ENCODE measurements at places on chromosomes 4 and X.

- DNase-seq, result no peak
These were observed 49.6 kb downstream of the KLF8 start for GRCh38 chrX:56281789-56282188.

DNA sequence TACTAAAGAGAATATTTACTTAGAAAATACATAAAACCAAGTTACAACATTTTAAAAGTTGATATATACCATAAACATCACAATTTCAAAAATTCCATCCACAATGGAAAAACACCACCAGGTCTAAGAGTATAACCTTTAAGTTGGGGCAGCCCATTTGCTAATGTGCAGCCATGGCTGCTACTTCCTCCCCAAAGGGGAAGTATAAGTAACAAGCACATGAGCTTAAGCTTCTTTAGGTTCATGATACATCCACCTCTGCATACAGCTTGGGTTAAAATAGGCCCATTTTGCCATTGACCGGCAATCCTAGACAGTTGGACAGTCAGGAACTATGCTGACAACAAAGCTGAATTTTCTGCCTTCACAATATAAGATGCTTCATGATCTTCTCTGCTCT is 16.6 kb upstream of the GASK1B start:
- DNase-seq, result no peak

GRCh38 chrX:15718283-15718970 is 19.6 kb upstream of the CA5B start:
- no peak for DNase-seq

DNA sequence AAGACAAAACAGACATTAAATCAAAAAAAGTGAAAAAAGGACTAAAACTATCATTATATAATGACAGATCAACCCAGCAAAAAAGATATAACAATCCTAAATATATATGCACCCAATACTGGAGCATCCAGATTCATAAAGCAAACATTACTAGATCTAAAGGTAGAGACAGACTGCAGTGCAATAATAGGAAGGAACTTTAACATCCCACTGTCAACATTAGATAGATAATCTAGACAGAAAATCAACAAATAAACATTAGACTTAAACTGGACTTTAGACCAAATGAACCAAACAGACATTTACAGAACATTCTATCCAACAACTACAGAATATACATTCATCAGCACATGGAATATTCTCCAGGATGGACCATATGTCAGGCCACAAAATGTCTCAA is 29.5 kb upstream of the RAB39B start:
- DNase-seq, result no peak

DNA sequence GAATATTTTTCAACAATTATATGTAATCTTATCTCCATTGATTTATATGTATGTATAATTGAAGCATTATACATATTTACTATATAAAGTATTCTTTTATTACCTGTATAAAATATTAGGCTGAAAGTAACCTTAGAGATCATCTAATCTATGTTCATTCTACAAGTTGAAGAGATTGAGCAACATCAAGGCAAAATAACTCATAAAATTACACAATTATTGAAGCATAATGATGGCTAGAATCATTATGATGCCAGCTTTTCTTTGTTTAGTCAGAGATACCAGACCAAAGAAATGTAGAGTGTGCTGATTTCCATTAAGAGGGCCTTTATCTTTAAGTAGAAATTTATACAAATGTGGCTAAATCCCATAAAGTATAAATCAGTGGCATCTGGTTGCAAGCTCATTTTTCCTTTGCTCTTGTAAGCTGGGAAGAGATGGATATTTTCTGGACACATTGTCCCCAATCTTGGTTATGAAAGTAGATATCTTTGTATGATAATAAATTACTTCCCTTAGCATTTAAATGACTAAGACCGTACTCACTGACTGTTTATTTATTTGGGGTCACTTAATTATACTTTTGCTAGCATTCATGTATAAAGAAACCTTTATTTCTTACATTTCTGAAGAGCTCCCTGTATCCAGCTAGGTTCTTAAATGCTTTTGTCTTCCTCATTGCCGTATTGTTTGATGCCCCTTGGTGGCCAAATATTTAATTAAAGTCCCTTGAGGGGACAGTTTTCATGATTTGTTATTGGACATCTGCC is 339.8 kb downstream of the PCDH7 start:
- DNase-seq, result no peak

DNA sequence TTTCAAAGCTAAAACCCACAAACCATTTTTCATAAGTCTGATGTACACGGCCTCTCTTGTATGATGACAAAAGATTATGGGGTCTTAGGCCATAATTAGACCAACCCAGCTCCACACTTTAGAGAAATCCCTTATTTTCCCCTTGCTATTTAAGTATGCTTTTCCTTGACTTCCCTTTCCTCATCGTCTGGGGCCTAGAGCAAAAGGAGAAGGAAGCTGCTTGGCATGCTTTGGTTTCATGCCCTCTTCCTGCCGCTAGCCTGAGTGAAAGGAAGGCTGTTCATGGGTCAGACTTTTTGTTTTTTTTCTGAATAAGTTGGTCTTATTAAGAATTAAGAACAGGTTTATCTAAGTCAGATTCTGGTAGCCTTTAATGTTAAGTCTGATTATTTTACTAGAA is 10.6 kb upstream of the RASGEF1B start:
- DNase-seq, result no peak

DNA sequence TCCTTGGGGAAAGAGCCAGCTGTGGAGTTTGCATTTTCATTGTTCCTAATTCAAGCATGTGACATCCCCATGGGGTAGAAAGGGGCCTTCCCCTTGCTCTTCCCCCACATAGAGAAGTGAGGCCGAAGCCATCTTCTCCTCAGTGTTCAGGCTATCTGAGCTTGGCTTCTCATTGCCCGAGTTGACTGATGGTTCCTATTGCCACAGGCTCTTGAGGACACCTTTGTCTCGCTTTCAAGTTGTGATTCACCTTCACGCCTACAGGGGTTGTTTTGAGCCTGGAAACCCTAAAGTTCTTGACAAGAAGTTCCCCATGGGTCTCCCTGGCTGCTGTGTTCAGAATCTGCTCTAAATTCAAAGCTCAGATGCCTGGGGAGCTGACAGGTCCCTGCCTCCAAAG is 25.0 kb downstream of the CCNQ start:
- DNase-seq, result no peak

DNA sequence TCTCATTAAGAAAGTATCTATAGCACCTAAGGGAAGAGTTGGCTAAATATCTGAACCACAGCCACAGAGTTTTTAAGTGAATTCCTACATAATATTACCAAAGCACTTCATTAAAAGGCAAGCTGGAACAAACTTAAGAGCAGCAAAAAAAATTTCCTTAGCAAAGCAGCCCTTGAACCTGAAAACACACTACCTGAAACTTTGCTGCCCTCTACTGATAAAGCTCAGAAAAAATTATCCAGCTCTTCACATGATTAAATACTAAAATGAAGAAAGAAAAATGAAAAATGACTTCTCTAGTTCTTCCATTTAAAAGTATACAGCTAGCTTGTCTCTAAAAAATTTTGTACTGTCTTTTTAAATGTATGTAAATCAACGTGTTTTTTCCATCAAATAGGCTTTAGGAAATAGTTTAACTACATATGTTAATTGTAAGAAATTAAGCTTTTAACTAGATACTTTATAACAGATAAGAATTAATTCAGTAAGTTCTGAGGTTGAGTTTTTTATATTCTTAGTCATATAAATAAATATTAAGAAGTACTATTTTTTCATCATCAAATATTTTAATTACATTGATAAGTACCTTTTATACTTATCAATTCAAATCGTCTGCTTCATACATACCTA is 156.1 kb downstream of the STPG2 start:
- DNase-seq, result no peak

- DNase-seq, result no peak
These were observed 254.5 kb downstream of the SOX3 start for GRCh38 chrX:140250391-140250790.

DNA sequence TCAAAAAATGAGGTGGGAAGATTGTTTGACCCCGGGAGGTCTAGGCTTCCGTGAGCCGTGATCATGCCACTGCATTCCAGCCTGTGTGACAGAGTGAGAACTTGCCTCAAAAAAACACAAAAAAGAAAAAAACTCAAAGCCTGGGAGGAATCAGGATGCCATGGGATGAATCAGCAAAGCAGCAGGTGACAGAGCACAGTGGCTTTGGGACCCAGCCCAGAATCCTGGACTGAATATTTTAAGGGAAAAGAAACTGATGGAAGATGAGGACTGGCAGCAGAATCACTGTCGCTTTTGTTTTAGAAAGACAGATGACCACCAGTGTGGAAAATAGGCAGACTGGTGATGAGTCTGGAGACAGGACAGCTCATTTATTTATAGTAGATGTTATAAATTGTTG is 16.6 kb downstream of the S100G start:
- no peak for DNase-seq

GRCh38 chrX:54407266-54407665 is 32.9 kb upstream of the TSR2 start:
- DNase-seq, result no peak

DNA sequence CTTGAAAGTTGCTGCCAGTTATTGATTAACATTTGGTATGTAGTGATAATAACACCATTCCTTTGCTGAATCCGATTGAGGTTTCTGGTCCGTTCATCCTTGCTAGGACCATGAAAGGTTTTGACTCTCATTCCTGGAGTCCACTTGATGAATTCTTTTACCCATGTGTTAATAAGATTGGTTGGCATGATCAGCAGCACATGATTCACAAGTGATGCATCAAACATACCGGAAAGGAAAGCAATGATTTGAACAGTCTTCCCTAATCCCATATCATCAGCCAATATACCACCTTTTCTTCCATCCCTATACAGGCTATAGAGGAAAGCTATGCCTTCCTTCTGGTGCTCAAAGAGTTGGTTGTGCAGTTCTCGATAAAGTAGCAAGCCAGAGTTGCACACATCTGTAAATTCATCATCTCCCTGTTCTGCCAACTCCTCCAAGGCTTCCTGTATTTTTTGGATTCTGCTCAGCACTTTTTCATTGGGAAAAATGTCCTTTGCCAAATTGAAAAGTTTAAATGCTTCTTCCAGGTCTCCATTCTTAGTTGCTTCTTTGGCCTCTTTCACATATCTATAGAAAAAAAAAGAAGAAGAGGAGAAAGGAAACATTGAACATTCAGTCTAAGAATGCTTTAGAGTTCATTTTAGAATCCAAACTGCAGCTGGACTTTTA is 26.7 kb downstream of the PIN4 start:
- no peak for DNase-seq

DNA sequence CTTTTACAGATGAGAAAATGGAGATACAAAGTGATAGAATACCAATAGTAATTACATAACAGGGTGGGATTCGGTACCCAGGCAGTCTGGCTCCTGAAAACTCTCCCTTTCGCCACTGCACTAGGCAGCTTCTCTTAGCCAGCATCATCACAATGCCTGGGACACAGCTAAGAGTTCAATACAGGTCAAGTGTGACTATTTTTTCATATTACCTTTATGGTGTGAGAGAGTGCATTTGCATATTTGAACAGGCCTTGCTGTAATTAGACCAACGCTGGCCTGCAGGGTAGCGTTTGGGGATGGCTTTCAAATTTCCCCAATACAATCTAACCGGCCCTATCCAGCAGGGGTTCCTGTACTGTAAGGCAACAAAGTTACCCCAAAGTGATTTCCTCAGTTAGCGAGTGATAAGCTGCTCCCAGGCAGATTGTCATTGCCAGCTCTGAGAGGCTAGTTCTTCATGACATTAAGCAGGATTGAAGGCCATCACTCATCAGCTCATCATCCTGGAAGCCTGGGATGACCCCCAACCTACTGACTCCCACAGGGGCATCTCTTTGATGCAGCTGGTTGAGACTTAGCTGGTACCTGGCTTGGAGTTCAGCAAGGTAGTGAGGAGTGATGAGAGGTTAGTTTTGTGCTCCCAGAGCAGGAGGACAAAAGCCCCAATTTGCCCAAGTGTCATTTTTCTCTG is 836.8 kb upstream of the LCORL start:
- no peak for DNase-seq

DNA sequence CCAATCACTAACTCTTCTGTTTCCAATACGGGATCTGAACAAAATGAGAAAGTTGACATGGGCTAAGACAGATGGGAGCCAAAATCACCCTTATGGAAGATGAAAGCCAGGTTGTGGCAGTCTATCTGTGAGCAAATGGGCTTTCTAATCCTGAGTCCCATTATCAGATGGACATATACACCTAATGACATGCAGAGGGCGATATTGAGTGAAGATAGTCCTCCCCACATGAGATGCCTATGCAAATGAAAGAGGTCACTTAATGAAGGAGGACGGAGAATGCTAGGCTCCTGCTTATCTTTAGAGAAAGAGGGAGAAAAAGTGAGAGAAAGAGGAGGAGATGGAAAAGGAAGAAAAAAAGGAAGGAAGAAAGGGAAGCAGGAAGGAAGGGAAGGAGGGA is 547.5 kb downstream of the NLGN4X start:
- no peak for DNase-seq

GRCh38 chrX:155028129-155028528 is 1.5 kb downstream of the FUNDC2 start:
- no peak for DNase-seq

GRCh38 chr4:80475798-80476197 is 140.3 kb downstream of the CFAP299 start:
- DNase-seq, result no peak

GRCh38 chr4:31370866-31371465 is 650.8 kb downstream of the PCDH7 start:
- no peak for DNase-seq

- no peak for DNase-seq
These were observed 44.4 kb upstream of the IL9R start for GRCh38 chrX:155953055-155953454.

- DNase-seq, result no peak
These were observed 72.0 kb upstream of the MAGEB16 start for GRCh38 chrX:35726176-35726575.

- DNase-seq, result no peak
These were observed 42.9 kb downstream of the F8 start for GRCh38 chrX:154979629-154980028.

GRCh38 chr4:7417639-7418038 is 17.1 kb downstream of the PSAPL1 start:
- DNase-seq, result no peak

DNA sequence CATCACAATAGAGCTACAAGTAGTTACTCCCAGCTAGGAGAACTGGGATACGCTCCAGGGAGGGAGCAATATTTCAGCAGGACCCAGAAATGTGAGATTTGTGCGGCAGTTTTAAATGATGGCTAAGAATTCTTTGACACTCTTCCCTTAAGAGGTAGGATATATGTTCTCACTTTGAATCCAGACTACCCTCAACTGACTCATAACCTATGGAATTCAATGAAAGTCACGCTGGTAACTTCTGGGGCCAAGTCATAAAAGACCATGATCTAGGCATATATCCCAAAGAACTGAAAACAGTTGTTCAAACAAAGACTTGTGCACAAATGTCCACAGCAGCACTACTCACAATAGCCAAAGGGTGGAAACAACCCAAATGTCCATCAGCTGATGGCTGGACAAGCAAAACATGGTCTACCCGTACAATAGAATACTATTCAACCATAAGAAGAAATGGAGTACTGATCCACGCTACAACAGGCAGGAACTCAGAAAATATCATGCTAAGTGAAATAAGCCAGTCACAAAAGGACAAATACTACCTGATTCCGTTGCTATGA is 10.5 kb downstream of the CD99L2 start:
- DNase-seq, result no peak
